ENCODE measurements at places on chromosomes 7 and 10.

DNA sequence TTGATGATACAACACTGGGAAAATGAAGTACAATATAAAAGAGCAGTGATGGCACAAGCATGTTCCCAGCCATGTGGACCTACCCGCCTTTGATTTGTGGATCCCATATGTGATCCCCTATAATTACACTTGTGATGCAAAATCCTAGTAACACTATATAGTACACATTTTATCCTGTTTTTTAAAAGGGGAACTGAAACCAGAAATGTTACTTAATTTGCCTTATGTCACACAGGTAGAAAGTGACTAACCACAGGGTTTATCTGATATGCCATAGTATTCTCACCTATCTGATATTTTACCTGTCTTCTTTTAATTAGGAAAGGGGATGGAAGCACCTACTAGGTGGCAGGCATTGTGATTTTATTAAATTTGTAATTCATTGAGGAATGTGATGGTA is 35.0 kb downstream of the ARMC3 start:
- DNase-seq: no peak

DNA sequence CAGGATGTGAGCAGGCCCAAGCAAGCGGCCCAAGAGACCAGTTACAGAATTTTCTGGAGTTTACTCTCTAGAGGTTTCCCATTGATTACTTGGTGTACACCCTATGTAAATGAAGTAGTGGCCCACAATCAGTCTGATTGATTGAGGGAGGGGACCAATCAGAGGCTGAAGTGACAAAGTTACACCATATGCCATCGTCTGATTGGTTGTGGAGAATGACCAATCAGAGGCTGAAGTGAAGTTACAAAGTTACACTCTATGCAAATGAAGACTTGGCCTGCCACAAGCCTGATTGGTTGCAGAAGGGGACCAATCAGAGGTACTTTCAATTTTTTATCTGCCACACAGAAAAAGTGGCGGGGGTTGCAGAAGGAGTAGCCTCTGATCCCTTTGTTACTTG is 83.7 kb downstream of the KIF20B start:
- DNase-seq: no peak

- DNase-seq: no peak
Observed at GRCh38 chr7:99255463-99255862, 17.2 kb upstream of the MYH16 start.

- no peak for DNase-seq
Observed at GRCh38 chr10:69703766-69704630, 74.0 kb downstream of the FAM241B start.
